ENCODE measurements at places on chromosomes 7 and 10.

- no peak for DNase-seq
These were observed 390.3 kb upstream of the MBL2 start for GRCh38 chr10:53162856-53163255.

- DNase-seq: no peak
These were observed 357.0 kb downstream of the THSD7A start for GRCh38 chr7:11474902-11475585.

- DNase-seq: peak; percentile 9
These were observed 147.3 kb upstream of the PLXNA4 start for GRCh38 chr7:132723506-132724081.

- DNase-seq: peak; percentile 56
These were observed 199.5 kb downstream of the INHBA start for GRCh38 chr7:41503438-41503837.

DNA sequence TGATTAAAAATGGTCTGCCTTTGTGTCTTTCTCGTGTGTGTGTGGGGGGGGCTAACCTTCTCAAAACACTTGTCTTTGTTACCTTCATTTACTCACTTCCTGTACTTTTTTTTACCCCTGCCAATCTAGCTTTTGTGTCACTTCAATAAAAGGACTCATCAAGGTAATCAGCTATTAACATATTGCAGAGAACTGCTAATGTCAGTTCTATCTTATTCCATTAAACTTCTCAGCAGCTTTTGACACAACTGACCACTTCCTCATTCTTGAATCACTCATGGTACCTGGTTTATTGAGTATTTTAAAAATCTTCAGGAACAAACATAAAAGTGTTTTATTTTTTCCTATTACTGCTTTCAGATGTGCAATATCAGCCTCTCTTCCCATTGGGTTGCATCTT lies 59.8 kb downstream of the SLC25A40 start:
- DNase-seq: no peak

DNA sequence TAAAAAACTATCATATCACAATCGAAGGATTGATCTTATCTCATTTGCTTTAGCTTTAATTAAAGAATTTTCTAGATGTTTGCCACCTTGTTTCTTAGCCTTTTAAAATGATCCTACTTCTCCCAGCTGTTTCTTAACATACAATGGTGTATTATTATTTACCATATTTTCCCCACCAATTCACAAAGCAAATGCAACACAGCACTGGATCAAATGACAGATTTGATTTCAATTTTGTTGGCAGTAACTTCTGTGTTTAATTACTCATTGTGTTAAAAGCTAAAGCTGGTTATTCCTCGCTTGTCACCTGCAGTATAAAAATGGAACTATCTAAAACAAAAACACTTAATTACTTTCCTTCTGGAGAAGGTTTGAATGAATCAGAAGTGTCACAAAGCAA lies 19.6 kb downstream of the SVIL start:
- no peak for DNase-seq

Data from fibroblast of skin of right quadriceps (primary cell).